ENCODE measurements at places on chromosomes 2 and 18.

GRCh38 chr2:98547092-98547790, 61.1 kb downstream of the COA5 start:
- no peak for DNase-seq

DNA sequence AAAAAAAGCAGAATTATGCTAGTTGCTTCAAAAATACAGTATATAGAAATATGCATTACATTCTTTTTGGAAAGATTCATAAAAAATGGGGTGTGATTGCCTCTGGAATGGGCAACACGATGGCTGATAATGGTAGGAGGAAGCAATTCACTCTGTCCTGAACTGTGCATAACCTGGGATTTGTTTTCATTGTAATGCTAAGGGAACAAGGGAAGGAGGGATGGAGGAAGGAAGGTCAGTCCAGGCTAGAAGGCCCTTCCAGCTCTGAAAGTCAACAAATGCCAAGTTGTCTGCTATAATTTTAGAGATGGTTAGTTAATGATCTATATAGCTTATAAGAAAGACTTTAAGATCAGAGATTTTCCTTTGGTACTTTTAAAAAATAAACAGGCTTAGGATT, 40.8 kb downstream of the BUB1 start:
- DNase-seq, result no peak

DNA sequence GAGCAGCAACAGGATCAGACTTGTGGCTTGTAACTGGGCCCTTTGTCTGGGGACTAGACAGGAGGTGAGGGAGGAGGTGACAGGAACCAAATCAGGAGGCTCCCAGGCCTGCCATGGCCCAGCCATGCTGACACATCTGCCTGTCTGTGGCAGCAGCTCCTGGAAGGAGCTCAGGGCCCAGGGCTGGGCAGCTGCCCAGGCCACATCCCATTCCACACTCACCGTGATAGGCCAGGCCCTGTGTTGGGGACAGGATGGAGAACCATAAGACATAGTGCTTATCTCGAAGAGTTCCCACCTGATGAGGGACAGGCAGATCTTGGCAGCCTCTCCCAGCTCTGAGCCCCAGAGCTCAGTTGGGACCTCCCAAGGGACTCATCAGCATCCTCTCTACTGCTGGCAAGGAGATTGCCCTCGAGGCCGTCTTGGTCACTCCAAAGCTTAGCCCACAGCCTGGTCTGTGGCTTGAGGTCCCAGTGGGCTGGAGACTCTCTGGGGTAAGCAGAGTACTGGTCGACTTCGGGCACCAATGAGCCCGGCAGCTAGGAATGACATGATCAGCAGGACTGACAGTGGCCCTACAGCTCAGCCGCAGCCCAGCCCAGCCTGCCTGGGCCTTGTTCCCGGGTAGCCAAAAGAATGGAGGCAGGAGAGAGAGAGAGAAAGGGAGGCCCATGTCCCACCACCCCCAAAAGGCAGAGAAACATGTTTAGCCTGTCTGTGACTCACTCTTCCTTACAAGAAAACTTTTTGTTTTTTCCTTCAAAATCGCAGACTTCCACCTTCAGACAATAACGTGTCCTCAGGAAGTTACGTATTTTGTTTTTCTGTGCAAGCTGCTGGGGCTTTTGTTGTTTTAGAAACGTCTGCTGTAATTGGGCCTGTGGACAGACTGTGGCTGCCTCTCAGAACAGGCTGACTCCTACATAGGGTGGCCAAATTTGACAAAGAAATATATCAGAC, 82.1 kb downstream of the HS1BP3 start:
- no peak for DNase-seq

- DNase-seq, result no peak
These were observed 533.7 kb upstream of the TNP1 start for GRCh38 chr2:217393585-217394032.

GRCh38 chr2:160565099-160565845, 71.7 kb upstream of the RBMS1 start:
- no peak for DNase-seq

Measured in stimulated activated CD4-positive, alpha-beta T cell treated with anti-CD3 and anti-CD28 coated beads, Interleukin-4, amount 100 ng/mL, for 4 hours (primary cell).